ENCODE measurements at places on chromosomes 16 and 17. TPM values are rescaled to one million over a fixed set of nuclear protein-coding genes. Genes with fewer than 3 reads are reported as not detected.

DNA sequence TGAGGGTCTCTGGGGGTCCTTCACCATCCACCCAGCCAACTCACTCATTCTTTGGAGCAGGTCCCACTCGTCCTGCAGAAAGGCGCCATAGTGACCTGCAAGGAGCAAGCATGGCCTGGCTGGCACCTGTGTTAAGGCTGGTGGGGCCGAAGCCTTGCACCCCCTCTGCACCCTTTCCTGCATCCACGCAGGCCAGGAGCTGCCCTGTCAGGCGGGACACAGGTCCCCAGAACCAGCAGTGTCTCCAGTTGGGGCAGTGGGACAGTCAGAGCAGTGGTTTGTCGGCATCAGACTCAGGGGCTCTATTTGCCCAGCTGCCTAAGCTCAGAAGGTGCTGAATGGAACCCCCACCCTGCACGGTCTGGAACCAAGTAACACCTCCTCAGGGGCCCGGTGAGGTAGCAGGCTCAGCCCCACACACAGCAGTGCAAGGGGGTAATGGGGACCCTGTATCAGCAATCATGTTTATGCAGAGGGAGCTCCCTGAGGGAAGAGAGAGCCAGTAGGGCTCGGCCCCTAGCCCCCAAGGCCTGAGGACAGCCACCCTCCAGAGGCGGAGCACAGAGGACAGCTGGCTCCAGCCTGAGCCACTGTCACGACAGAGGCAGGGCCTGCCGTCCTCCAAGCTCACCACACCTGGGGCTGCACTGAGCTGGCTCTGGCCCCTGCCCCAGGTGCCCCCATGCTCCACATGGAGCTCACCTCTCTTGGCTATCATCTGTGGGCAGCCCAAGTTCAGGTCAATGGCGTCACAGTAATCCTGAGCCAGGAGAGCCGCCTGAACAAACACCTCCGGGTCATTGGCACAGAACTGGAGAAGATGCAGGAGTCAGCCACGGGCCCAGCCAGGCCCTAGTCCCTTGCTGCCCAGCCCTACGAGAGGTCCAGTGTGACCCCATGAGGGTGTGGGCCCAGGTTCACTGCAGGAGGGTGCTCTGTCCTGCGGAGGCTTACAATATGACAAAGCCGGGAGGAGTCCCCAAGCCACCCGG is 1.9 kb downstream of the DUS1L start:
- DNase-seq, result no peak
- H3K27me3 ChIP-seq, result no peaks in the 10 kb centered on the region
- peak overlapping the region; percentile 67 for H3K4me3 ChIP-seq

DNA sequence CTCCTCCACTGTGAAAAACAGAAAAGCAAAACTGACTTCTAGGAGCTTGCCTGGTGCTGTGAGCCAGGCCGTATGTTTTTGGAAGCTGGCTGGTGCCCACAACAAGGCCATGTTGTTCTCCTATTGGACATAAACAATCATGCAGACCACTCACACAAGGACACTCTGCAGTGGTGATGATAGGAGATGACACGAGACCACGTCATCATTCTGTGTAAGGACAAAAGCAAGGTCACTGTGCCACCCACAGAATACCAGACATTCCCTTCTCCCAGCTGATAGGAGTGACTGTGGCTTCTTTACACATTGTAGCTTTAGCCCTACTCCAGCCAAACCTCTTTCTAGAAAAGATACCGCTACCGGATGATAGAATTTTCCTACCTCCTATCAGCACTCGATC is 47.7 kb upstream of the LCMT1 start:
- H3K27ac ChIP-seq, result no peak overlapping the region
- DNase-seq, result no peak
- no peaks in the 10 kb centered on the region for H3K36me3 ChIP-seq
- H3K27me3 ChIP-seq, result peaks cover 18% of the 10 kb centered on the region

- no peaks in the 10 kb centered on the region for H3K36me3 ChIP-seq
- peaks cover 70% of the 10 kb centered on the region for H3K27me3 ChIP-seq
- no peak overlapping the region for H3K27ac ChIP-seq
- H3K4me1 ChIP-seq, result peaks cover 28% of the 10 kb centered on the region
These were observed 1.2 kb downstream of the HCRT start for GRCh38 chr17:42183741-42184711.

DNA sequence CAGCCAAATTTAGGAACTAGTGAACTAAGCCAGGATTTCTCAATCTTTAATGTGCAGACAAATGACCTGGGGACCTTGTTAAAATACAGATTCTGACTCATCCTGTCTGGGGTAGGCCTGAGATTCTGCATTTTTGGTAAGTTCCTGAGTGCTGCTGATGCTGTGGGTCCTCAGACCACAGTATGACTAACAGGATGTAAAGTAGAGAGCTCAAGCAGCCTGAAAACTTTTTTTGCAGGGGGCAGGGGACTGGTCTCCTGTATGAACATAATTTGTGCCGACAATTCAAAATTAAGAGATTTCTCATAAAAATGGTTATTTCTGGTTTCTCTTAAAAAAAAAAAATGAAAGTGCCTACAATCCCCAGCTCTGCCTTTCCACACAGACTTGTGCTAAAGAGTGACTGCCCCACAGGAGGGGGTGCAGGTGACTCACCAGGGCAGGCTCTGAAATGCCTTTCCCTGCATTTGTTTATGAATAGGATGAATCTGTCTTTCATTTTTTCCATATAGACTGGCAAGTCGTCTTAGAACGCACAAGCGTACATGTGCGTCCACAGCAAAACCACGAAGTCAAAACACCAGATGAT is 271.5 kb downstream of the PHKB start:
- H3K27me3 ChIP-seq, result no peaks in the 10 kb centered on the region
- peaks cover 30% of the 10 kb centered on the region for H3K4me1 ChIP-seq
- H3K36me3 ChIP-seq, result no peaks in the 10 kb centered on the region
- H3K4me3 ChIP-seq, result no peak overlapping the region
- H3K27ac ChIP-seq, result peak overlapping the region; percentile 22

DNA sequence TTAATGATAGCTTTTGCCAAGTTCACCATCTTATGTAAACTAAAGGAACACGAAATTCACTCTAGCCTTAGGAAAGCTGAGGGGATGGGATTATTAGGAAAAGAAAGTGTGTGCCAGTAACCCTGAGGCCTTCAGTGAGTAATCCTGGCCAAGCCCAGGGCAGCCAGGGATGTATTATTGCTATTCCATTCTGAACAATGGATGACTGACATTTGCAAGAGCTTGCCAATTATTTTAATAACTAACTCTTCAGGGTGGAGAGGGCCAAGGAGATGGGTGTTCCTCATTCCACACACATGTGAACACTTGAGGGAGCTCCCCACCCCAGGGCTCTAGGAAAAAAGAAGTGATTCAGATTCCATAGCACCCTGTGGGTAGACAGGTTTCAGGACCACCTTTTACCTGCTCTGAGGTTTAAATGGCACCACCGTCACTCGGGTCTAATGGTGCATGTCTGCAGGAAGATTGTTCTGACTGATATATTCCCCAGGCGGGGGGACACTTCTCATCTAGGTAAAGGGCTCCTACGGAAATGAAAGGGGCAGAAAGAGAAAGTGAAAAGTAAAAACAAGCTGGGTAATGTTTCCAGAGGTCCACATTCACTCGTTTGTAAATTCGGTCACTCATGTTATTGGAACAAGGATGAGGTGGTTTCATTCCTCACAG is 41.5 kb downstream of the TK2 start:
- H3K27me3 ChIP-seq, result no peaks in the 10 kb centered on the region
- H3K36me3 ChIP-seq, result peaks cover under 1% of the 10 kb centered on the region
- DNase-seq, result no peak
- no peak overlapping the region for H3K4me3 ChIP-seq
- H3K27ac ChIP-seq, result no peak overlapping the region
- H3K4me1 ChIP-seq, result peaks cover 27% of the 10 kb centered on the region

DNA sequence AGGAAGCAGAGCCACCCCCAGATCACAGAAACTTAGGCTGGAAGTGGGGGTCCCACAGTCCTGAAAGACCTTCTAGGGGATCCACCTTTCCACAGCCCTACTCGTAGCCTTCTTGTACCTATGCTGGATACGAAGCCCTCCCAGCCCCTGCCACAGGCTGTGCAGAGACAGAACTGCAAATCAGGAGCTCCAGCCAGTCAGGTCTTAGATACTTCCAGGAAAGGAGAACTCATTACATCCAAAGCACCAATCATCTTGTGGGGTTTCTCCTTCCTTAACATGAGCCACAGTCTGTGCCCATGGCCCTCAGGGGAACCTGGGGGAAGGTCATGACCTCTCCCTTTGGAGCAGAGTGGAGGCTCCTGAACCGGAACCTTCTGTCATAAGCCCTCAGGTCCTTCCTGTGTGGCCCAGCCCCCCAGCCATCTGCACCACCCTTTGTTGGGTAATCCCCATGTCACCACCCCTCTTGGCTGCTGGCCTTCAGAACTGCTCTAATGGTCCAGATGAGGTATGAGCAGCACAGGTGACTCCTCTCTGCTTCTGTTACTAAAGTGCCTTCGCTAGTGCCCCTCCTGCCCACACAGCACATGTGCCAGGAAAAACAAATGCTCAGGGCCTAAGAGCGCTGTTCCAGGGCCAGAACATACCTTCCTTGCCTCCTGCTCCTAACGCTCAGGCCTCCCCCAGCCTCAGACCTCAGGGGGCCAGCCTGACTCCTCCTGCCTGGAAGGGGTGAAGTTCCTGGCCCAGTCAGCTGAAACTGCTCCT is 14.6 kb downstream of the SRCIN1 start:
- DNase-seq, result no peak
- peaks cover 63% of the 10 kb centered on the region for H3K4me1 ChIP-seq
- no peak overlapping the region for H3K27ac ChIP-seq
- H3K27me3 ChIP-seq, result peaks cover 4% of the 10 kb centered on the region
- no peaks in the 10 kb centered on the region for H3K36me3 ChIP-seq
- H3K4me3 ChIP-seq, result no peak overlapping the region

GRCh38 chr16:24520983-24521382 is 18.4 kb upstream of the RBBP6 start:
- H3K4me1 ChIP-seq, result no peaks in the 10 kb centered on the region
- H3K4me3 ChIP-seq, result no peak overlapping the region
- H3K36me3 ChIP-seq, result no peaks in the 10 kb centered on the region
- no peak overlapping the region for H3K27ac ChIP-seq
- no peaks in the 10 kb centered on the region for H3K27me3 ChIP-seq

GRCh38 chr16:70685938-70686375 is at the start of gene MTSS2:
Gene MTSS2, minus strand, starts transcription at chr16:70686053. Its CDS starts 262 bp downstream, at chr16:70685791.
- H3K36me3 ChIP-seq, result no peaks in the 10 kb centered on the region
- DNase-seq, result peak; percentile 82
- no peaks in the 10 kb centered on the region for H3K27me3 ChIP-seq
- peak within 1 kb of the TSS; percentile 65 for H3K4me3 ChIP-seq
- peaks cover 26% of the 10 kb centered on the region for H3K4me1 ChIP-seq
- peak within 1 kb of the TSS; percentile 70 for H3K27ac ChIP-seq

- H3K4me3 ChIP-seq, result no peak overlapping the region
- H3K36me3 ChIP-seq, result no peaks in the 10 kb centered on the region
- H3K27me3 ChIP-seq, result no peaks in the 10 kb centered on the region
- no peak overlapping the region for H3K27ac ChIP-seq
- peaks cover 15% of the 10 kb centered on the region for H3K4me1 ChIP-seq
These were observed 167.1 kb downstream of the BANP start for GRCh38 chr16:88118376-88118775.

CD300LB gene
- total RNA-seq, result not detected

HOXB9 gene
- 0.09 TPM for total RNA-seq

UTS2R gene
- 0.76 TPM for total RNA-seq
